ENCODE measurements at places on chromosomes 5 and 9. TPM values are rescaled to one million over a fixed set of nuclear protein-coding genes. Genes with fewer than 3 reads are reported as not detected.

OGN gene
- total RNA-seq: 10.0 TPM

SLC1A1 gene
- 2.5 TPM for total RNA-seq

WHRN gene
- 0.56 TPM for total RNA-seq

HAPLN1 gene
- 0.32 TPM for total RNA-seq

All from Right ventricle myocardium superior (tissue), 1 donor.